ENCODE measurements at places on chromosomes 1 and 21. TPM values are rescaled to one million over a fixed set of nuclear protein-coding genes. Genes with fewer than 3 reads are reported as not detected.

VSIG8 gene
- total RNA-seq: not detected

BROX gene
- total RNA-seq: 27.5 TPM

LCE1C gene
- not detected for total RNA-seq

NUDT4B gene
- total RNA-seq: 52.5 TPM

ADORA1 gene
- total RNA-seq: 2.0 TPM

IGSF3 gene
- total RNA-seq: 0.64 TPM

P3H1 gene
- 72.2 TPM for total RNA-seq

DNA sequence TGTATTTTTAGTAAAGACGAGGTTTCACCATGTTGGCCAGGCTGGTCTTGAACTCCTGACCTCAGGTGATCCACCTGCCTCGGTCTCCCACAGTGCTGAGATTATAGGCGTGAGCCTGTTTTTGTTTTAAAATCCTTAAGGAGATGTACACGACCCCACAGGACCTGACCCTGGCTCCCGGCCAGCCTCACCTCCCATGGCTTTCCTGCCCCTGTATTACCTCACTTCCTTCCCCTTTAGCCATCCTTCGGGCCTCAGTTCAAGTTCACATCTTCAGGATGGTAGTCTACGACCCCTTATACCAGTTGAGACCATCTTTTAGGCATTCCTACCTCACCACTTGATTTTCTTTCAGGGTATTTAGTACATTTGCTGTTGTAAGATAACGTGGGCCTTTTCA is 36.3 kb downstream of the TCP10L start:
- no peak for DNase-seq
- no peak overlapping the region for H3K27ac ChIP-seq
- no peak overlapping the region for H3K4me3 ChIP-seq
- no peaks in the 10 kb centered on the region for H3K36me3 ChIP-seq
- no peaks in the 10 kb centered on the region for H3K27me3 ChIP-seq

DNA sequence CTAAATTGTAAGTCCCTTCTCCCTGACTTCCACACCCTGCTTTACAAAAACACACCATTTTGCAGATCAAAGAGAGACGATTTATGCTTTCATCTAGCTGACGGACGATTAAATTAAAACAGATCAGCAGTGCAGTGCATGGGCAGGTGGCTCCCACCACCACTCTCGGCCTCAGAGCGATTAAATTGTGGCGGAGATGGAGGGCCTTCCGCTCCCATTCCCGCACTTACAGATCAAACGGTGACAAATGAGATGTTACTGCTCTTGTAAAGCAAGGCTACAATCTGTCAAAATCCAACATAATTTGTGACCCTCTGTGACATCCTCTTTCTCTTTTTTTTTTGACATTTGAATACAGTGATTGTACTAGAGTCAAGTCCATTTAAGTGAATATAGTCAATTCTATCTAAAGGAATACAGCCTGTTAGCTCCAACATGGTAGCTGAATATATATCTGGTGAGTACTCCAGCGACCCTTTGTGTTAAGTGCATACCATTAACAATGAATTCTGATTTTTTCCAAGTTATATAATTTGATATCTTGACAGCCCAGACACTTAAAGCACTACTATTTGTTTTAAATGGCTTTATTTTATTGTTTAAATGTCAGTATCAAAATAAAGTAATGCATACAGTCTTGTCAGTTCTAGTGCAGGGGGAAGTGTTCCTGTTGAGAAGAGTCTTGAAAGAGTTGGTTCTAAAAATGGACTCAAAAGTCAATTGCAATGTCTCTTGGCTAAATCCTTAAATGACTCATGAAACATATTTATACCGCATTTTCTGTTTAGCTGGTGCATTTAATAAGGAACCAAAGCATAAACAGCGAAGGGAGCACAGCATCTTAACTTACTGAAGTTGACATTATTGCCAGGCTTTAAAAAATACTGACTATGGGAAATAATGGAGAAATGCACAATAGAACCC is 109.0 kb downstream of the ESRRG start:
- H3K4me1 ChIP-seq: no peaks in the 10 kb centered on the region
- no peak overlapping the region for H3K4me3 ChIP-seq
- no peaks in the 10 kb centered on the region for H3K27me3 ChIP-seq

DNA sequence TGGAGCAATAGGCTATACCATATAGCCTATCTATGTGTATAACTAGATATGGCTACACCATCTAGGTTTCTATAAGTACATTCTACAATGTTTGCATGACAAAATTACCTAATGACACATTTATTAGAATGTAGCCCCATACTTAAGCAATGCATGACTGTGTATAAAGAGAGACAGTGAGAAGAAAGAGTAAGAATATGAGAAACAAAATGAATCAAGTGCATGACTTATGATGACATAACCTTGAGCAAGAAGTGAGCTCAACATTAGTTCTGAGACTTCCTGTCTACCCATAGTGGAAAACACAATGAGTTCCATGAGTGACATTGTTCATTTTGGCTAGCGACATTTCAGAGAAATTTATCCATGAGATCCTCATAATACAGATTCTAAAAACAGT is 10.1 kb downstream of the SLC44A5 start:
- H3K27me3 ChIP-seq: no peaks in the 10 kb centered on the region
- no peak overlapping the region for H3K4me3 ChIP-seq
- no peaks in the 10 kb centered on the region for H3K36me3 ChIP-seq
- DNase-seq: no peak
- H3K4me1 ChIP-seq: no peaks in the 10 kb centered on the region
- H3K27ac ChIP-seq: no peak overlapping the region

GRCh38 chr1:108050911-108051629 is 86.1 kb upstream of the VAV3 start:
- H3K36me3 ChIP-seq: no peaks in the 10 kb centered on the region
- H3K27ac ChIP-seq: no peak overlapping the region
- H3K4me3 ChIP-seq: no peak overlapping the region
- no peaks in the 10 kb centered on the region for H3K4me1 ChIP-seq

GRCh38 chr1:231842441-231842840 is 215.9 kb downstream of the DISC1 start:
- H3K27ac ChIP-seq: no peak overlapping the region
- H3K27me3 ChIP-seq: no peaks in the 10 kb centered on the region
- H3K4me3 ChIP-seq: no peak overlapping the region
- peaks cover 2% of the 10 kb centered on the region for H3K4me1 ChIP-seq

GRCh38 chr1:34113887-34114286 is 51.1 kb downstream of the CSMD2 start:
- H3K4me3 ChIP-seq: no peak overlapping the region
- no peaks in the 10 kb centered on the region for H3K27me3 ChIP-seq
- no peaks in the 10 kb centered on the region for H3K36me3 ChIP-seq
- DNase-seq: no peak

DNA sequence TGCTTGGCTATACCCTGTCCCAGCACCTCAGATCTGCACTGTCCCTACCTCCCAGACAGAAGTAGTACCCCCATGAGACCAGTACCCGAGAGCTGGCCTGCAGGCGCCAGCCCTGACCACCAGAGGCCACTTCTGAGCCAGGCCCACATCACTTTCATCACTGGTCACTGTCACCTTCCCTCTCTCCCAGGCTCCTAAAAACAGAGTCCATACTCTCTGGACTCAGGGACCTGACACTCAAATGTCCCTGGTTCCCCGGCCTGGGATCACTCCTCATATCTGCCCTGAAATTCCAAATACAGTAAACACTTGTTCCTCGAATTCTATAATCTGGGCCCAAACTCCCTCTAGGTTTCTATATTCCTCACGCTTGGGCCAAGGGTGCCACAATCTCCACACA is 18.7 kb downstream of the TMEM53 start:
- no peak overlapping the region for H3K4me3 ChIP-seq
- no peaks in the 10 kb centered on the region for H3K4me1 ChIP-seq
- peaks cover 18% of the 10 kb centered on the region for H3K36me3 ChIP-seq
- H3K27me3 ChIP-seq: no peaks in the 10 kb centered on the region
- H3K27ac ChIP-seq: no peak overlapping the region
- DNase-seq: no peak

DNA sequence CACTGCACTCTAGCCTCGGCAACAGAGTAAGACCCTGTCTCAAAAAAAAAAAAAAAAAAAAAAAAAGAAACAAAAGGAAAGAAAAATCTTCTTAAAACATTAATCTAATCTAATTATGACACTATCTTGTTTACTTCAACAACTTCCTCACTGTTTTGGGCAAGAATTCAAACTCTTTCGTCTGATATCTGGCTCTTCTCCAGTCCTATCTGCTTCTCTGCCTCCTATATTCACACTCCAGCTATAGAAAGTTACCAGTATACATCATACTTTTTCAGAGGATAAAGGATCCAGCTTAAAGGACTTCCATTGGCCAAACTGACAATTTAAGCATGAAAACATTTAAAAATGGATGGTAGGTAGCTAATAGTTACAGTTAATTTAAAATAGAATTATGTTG is 47.3 kb downstream of the EIF2B3 start:
- H3K36me3 ChIP-seq: no peaks in the 10 kb centered on the region
- H3K4me1 ChIP-seq: peaks cover 3% of the 10 kb centered on the region
- no peaks in the 10 kb centered on the region for H3K27me3 ChIP-seq
- no peak overlapping the region for H3K4me3 ChIP-seq
- no peak overlapping the region for H3K27ac ChIP-seq

- H3K4me3 ChIP-seq: no peak overlapping the region
- H3K27ac ChIP-seq: no peak overlapping the region
- no peak for DNase-seq
Observed at GRCh38 chr1:178798232-178798861, 72.5 kb downstream of the ANGPTL1 start.
